Activated naive CD8-positive, alpha-beta T cell treated with anti-CD3 and anti-CD28 coated beads, Interleukin-2, amount 10 ng/mL, durations not matched to agents 7 days and 5 days (primary cell): ENCODE measurements at places on chromosomes 7 and 10. TPM values are rescaled to one million over a fixed set of nuclear protein-coding genes. Genes with fewer than 3 reads are reported as not detected.

DNA sequence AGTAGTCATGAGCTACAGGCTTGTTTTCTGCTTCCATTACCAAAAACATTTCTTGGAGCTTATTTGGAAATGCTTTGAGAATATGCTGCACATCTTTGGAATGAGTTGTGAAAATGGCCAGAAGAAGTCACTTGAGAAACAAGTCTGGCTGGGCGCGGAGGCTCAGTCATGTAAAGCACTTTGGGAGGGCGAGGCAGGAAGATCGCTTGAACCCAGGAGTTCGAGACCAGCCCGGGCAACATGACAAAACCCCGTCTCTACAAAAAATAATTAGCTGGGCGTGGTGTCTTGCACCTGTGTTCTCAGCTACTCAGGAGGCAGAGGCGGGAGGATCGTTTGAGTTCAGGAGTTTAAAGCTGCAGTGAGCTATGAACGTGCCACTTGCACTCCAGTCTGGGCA lies 882 bp upstream of the CHCHD1 start:
- H3K4me1 ChIP-seq, result peaks cover 36% of the 10 kb centered on the region
- peak overlapping the region; percentile 98 for H3K4me3 ChIP-seq
- peak overlapping the region; percentile 99 for H3K27ac ChIP-seq
- H3K36me3 ChIP-seq, result peaks cover 14% of the 10 kb centered on the region
- DNase-seq, result no peak
- H3K27me3 ChIP-seq, result no peaks in the 10 kb centered on the region

DNA sequence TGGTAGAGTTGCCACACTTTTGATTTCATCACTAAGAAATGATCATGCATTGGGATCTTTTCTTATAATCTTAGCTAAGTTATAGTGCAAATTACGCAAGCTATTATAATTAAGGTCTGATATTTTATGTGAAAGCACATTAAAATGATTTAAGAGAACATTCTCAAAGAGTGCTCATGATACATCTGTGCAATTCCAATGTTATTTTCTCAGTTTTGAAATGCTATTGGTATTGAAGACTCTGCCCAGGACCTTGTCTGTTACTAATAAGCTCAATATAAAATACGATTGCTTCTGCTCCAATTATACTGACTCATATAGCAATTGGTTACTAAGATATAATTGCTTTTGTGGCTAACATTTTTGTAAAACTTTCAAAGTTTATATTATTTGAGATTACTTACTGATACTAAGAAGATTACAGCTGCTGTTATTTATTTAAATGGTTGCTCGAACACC lies 180.9 kb downstream of the ADAM12 start:
- no peaks in the 10 kb centered on the region for H3K27me3 ChIP-seq
- no peak overlapping the region for H3K27ac ChIP-seq
- H3K36me3 ChIP-seq, result no peaks in the 10 kb centered on the region
- DNase-seq, result no peak
- no peaks in the 10 kb centered on the region for H3K4me1 ChIP-seq

- no peaks in the 10 kb centered on the region for H3K4me1 ChIP-seq
- no peak overlapping the region for H3K4me3 ChIP-seq
- DNase-seq, result no peak
- H3K36me3 ChIP-seq, result no peaks in the 10 kb centered on the region
- no peak overlapping the region for H3K27ac ChIP-seq
These were observed 177.6 kb downstream of the PLPP4 start for GRCh38 chr10:120634659-120635058.

GRCh38 chr7:7808156-7808555 lies 89.7 kb upstream of the RPA3 start:
- H3K27ac ChIP-seq, result no peak overlapping the region
- H3K4me1 ChIP-seq, result no peaks in the 10 kb centered on the region
- no peak for DNase-seq
- no peak overlapping the region for H3K4me3 ChIP-seq

- peaks cover 33% of the 10 kb centered on the region for H3K36me3 ChIP-seq
- no peak overlapping the region for H3K4me3 ChIP-seq
- no peak for DNase-seq
These were observed 81.9 kb downstream of the NUDCD3 start for GRCh38 chr7:44408596-44408995.

- H3K36me3 ChIP-seq, result no peaks in the 10 kb centered on the region
- no peaks in the 10 kb centered on the region for H3K4me1 ChIP-seq
- no peak overlapping the region for H3K27ac ChIP-seq
- peaks cover 5% of the 10 kb centered on the region for H3K27me3 ChIP-seq
These were observed 84.7 kb downstream of the AUTS2 start for GRCh38 chr7:69683002-69683401.

DNA sequence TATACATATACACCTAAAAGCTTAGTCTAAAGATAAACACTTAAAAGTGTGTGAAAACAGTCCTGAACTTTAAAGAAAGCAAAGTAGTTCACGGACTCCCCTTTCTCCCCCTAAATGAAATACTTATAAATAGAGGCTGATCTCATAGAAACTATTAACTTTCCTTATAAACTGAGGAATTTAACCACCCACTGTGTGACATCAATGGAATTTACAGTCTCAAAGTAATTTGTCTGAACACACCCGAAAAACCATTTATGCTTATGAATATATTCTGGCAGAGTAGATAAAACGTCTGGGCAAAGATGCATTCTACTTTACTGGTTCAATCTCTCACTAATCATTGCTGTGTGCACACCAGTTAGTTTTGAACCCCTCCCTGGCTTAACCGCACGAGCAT lies 181.8 kb upstream of the DGKB start:
- no peaks in the 10 kb centered on the region for H3K36me3 ChIP-seq
- no peaks in the 10 kb centered on the region for H3K4me1 ChIP-seq
- no peak overlapping the region for H3K27ac ChIP-seq
- H3K4me3 ChIP-seq, result no peak overlapping the region

DNA sequence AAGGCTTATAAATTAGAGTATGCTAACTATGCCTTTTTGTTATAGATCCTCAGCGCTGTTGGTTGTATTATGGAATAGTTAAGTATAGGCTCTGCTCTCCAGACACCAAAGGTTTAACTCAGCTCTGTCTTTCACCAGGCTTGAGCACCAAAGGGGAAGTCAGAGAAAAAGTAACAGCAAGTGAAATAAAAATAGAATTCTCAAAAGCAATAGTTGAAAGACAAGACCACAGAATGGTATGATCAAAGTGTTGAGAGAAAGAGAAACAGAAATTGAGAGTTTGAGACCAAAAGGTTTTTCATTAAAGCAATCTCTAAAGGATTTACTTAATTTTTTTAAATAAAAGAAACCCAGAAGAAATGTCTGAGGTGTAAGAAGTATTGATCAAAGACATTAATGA lies 529.8 kb upstream of the C7orf33 start:
- DNase-seq, result no peak
- no peak overlapping the region for H3K27ac ChIP-seq
- no peaks in the 10 kb centered on the region for H3K4me1 ChIP-seq
- H3K4me3 ChIP-seq, result no peak overlapping the region
- H3K27me3 ChIP-seq, result peaks cover 2% of the 10 kb centered on the region
- H3K36me3 ChIP-seq, result no peaks in the 10 kb centered on the region

DNA sequence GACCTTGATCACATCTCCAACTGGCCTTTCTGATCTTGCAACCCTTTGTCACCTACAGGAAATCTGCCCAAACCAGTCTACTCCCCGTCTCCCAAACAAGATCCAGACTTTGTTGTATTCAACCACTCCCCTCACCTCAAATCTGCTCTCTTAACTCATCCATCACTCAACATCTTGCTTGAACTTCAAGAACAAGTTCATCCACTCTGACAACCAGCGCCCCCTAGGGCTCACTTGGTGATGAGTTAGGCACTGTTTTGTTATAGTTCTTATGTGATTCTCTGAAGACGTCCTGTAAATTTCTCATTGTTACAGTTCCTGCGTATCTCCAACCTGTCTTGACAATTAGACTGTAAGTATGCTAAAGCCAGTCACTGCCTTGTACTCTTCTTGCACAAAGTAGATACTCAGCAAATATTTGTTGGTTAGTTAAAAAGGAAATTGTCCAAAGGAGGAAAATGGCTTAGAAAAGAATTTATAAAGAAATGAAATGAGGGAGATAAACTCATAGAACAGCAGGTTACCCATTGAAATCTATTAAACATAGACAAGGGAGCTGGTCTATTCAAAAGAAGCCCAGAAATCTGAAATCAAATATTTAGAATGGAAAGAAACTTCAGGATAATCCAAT lies 5.3 kb downstream of the FRMD4A start:
- DNase-seq, result peak; percentile 39
- H3K4me1 ChIP-seq, result peaks cover 3% of the 10 kb centered on the region
- no peak overlapping the region for H3K4me3 ChIP-seq
- peaks cover 31% of the 10 kb centered on the region for H3K27me3 ChIP-seq

DNA sequence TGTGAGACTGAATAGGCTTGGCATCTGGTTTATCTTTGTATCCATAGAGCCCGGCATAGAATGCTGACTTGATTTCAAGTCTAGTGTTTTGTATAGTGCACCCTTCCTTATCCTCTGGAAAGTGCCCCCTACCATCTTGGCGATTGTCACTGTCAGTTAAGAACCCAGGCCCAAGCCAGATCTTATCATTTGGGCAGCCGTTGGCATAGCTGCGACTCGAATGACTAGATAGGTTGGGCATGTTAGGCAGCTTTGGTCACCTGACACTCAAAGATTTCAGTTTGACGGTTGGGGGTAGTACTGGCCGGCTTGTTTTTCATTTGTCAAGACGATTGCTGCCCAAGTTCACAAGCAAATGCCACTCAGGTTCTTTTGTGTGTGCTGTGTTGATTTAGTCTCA lies 6.6 kb downstream of the NIPSNAP2 start:
- DNase-seq, result no peak
- H3K27ac ChIP-seq, result no peak overlapping the region
- H3K36me3 ChIP-seq, result peaks cover 20% of the 10 kb centered on the region

- no peaks in the 10 kb centered on the region for H3K4me1 ChIP-seq
- peaks cover 8% of the 10 kb centered on the region for H3K27me3 ChIP-seq
- DNase-seq, result no peak
- H3K36me3 ChIP-seq, result no peaks in the 10 kb centered on the region
- H3K27ac ChIP-seq, result no peak overlapping the region
These were observed 125.3 kb downstream of the HTR7 start for GRCh38 chr10:90732581-90732980.

- DNase-seq, result no peak
- peaks cover 7% of the 10 kb centered on the region for H3K4me1 ChIP-seq
- H3K27ac ChIP-seq, result no peak overlapping the region
- no peak overlapping the region for H3K4me3 ChIP-seq
These were observed 53.0 kb downstream of the PHF14 start for GRCh38 chr7:11026452-11027359.

DNA sequence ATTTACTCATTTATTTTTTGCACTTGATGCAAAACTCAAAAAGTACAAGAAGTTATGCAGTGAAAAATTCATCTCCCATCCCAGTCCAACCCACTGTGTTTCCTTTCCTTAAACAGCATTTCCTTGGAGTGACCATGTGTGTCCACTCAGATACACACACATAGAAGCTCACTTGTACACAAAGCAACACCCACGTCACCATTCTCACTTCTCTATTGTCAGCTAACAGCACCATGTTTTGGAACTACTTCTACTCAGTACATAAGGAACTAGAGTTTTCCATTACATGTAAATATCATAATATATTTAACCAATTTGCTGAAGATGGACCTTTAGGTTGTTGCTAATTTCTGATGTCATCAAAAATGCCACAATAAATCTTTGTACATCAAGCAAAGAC lies 167.6 kb downstream of the GRID1 start:
- no peak overlapping the region for H3K4me3 ChIP-seq
- peaks cover 6% of the 10 kb centered on the region for H3K27me3 ChIP-seq
- H3K27ac ChIP-seq, result no peak overlapping the region
- H3K4me1 ChIP-seq, result no peaks in the 10 kb centered on the region

DNA sequence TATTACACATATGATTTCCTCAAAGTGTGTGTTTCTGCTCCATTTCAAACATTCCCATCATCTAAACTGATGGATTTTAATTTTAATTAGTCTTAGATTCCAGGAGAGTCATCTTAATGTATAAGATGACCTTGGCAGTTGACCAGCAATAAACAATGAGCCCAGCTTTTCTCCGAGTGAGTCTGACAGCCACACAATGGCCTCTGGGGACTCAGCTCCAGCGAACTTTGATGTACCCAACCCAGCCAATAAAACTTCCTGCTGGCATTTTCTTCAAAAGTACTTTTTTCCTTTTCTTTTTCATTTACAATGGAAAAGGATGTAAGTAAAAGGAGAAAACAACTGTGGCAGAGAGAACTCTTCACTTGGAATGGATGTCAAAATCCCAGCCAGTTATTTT lies 139.1 kb upstream of the CTBP2 start:
- no peak for DNase-seq
- no peak overlapping the region for H3K27ac ChIP-seq
- no peaks in the 10 kb centered on the region for H3K36me3 ChIP-seq

GRCh38 chr7:25863729-25864110 lies 288.3 kb upstream of the NFE2L3 start:
- H3K27me3 ChIP-seq, result peaks cover 85% of the 10 kb centered on the region
- H3K36me3 ChIP-seq, result peaks cover 7% of the 10 kb centered on the region
- H3K4me3 ChIP-seq, result peak overlapping the region; percentile 55
- H3K4me1 ChIP-seq, result peaks cover 22% of the 10 kb centered on the region
- no peak overlapping the region for H3K27ac ChIP-seq
- DNase-seq, result no peak

DNA sequence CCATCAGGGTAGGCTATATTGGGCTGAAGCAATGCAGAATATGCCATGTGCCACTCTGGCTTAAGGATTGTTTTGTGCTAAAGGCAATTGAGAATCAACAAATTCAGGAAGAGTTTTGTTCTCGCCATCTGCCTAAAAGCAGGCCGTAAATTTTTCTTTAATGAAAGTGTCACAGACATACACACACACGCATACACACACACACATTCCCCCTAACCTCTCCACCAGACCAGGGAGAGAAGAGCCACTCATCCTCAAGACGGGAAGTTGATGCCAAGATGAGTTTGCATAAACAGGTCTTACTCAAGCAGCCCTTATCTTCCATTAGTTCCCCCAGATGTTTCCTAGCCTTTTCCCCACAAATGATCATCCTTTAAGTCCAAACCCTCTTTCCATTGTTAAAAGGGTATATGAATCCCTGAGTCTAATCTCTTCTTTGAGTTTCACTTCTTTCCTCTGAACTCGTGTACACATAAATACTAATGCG lies 59.6 kb upstream of the TRIM24 start:
- H3K4me1 ChIP-seq, result no peaks in the 10 kb centered on the region
- peaks cover 7% of the 10 kb centered on the region for H3K27me3 ChIP-seq
- H3K27ac ChIP-seq, result no peak overlapping the region
- H3K4me3 ChIP-seq, result no peak overlapping the region
- DNase-seq, result no peak

GRCh38 chr10:127069436-127069835 lies 127.0 kb downstream of the INSYN2A start:
- H3K4me1 ChIP-seq, result no peaks in the 10 kb centered on the region
- no peak overlapping the region for H3K4me3 ChIP-seq
- no peaks in the 10 kb centered on the region for H3K27me3 ChIP-seq
- H3K36me3 ChIP-seq, result no peaks in the 10 kb centered on the region

NPTX2 gene
- total RNA-seq, result not detected

SLC26A4 gene
- 0.97 TPM for total RNA-seq

CNPY1 gene
- total RNA-seq, result not detected

SYT15 gene
- total RNA-seq, result 1.4 TPM

TRIM50 gene
- total RNA-seq, result not detected

FHIP2A gene
- 29.7 TPM for total RNA-seq
